Erythroblast (primary cell): ENCODE measurements at places on chromosomes 7 and 10.

- no peak for DNase-seq
Observed at GRCh38 chr7:19112274-19113001, 5.0 kb downstream of the TWIST1 start.

DNA sequence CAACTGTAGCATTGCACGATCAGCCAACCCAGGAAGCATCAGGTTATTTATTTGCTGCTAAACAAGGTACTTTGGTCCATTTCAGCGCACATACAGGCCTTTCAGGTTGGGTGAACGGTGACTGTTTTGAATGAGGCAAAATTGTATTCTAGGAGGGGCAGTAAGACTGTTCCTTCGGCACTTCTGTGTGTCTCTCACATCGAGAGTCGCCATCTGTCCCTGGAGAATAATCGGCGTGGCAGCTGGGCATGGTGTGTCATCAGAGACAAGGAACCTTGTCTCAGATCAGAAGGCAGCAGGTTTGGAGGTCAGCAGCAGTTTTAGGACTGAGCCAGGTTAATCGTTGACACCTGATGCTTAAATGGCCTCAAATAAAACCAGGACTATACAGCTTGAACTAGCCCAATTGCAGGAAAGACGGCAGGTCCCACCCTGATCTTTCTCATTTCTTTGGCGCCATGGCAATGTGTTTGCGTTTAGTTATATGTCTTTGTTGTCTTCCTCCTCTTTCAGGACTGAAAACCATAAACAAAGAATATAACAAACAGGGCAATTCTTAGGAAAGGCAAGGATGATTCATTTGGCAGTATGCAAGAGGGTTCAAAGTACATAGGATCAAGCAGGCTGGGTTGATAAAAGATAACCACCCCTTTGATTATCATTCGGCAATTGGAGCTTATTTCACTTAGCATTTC lies 92.0 kb upstream of the PRR15 start:
- no peak for DNase-seq

DNA sequence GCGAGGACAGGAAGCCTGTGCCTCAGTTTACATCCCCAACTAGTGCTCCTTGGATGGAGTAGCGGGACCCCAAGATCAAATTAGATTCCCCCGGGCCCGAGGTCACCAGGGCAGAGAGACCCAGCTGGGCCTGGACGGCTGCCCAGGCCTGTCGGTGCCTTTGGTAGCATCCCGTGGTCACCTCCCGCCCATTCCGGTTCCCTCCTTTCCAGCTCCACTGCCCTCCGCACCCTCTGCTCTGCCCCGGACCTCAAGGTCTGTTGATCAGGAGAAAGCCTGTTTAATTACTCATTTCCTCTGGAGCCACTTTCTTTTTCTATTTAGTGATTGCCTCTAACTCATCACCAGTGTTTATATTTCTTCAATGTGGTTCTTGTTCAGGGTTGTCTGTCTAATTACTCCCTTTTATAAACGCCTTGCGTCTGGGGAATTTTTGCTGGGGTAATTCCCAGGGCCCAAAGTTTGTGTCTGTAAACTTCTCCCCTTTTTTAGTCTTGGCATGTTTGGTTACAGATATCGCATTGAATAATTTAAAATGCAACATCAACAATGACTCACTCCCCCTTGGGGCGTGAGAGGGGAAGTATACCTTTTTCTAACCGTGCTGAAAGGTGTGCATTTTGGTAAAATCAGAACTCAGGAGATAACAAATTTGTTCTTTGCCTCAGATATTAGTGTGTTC lies 1.9 kb downstream of the FOXK1 start:
- peak; percentile 42 for DNase-seq

- no peak for DNase-seq
Observed at GRCh38 chr10:11982253-11982652, 60.4 kb downstream of the UPF2 start.

GRCh38 chr10:109966961-109967738 lies 40.6 kb upstream of the ADD3 start:
- DNase-seq: no peak

- DNase-seq: no peak
Observed at GRCh38 chr7:98985406-98985805, 107.1 kb downstream of the TRRAP start.

GRCh38 chr10:66292922-66293321 lies 632.9 kb upstream of the LRRTM3 start:
- no peak for DNase-seq

GRCh38 chr10:117868151-117868550 lies 178.6 kb downstream of the RAB11FIP2 start:
- no peak for DNase-seq

- DNase-seq: peak; percentile 24
Observed at GRCh38 chr10:87878664-87879459, 15.4 kb downstream of the PTEN start.

DNA sequence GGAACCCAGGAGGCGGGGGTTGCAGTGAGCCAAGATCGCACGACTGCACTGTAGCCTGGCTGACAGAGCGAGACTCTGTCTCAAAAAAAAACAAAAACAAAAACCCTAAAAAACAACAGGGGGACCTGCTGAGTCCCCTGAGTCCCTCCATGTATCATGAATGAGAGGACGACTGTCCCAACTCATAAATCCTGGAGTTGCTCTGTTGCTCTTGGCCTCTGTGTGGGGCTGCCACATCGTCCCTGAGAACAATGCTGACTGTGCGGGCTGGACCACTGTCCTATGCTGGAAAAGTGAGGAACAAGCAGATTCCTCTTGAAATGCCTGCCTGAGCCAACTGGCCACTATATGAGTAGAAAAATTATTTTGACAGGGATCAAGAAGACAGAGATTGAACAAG lies 122.5 kb downstream of the IDE start:
- DNase-seq: no peak

GRCh38 chr7:20458521-20458920 lies 127.8 kb downstream of the ITGB8 start:
- no peak for DNase-seq

DNA sequence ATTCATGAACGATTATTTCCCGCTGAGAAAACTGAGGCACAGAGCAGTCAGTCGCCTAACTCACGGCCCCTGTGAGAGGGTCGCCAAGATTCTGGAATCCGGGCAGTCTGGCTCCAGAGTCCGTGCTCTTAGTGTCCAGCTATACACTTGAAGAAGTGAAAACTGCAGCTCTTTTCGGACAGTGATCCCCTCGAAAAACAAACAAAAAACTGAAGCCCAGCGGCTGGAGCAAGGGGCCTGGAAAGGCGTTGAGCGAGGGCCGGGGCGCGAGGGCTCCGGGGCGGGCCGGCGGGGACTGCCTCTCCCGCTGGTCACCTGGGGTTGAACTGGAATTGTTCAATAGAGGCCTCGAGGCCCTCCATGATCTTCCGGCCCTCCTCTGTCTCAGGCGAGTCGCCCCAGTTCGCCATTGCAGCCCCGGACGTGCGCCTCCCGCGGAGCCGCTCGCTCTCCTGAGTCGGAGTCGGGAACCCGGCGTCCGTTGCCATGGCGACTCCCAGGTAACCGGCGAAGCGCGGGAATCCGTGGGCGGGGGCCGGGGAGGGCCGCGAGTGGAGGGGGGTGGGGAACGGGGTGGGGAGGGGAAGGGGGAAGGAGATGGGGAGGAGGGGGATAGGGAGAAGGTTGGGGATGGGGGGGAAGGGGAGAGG lies 881 bp downstream of the C10orf67 start:
- no peak for DNase-seq

- no peak for DNase-seq
Observed at GRCh38 chr7:121633186-121633585, 237.1 kb upstream of the FAM3C start.

GRCh38 chr7:103735377-103735776 lies 254.1 kb downstream of the RELN start:
- DNase-seq: no peak

DNA sequence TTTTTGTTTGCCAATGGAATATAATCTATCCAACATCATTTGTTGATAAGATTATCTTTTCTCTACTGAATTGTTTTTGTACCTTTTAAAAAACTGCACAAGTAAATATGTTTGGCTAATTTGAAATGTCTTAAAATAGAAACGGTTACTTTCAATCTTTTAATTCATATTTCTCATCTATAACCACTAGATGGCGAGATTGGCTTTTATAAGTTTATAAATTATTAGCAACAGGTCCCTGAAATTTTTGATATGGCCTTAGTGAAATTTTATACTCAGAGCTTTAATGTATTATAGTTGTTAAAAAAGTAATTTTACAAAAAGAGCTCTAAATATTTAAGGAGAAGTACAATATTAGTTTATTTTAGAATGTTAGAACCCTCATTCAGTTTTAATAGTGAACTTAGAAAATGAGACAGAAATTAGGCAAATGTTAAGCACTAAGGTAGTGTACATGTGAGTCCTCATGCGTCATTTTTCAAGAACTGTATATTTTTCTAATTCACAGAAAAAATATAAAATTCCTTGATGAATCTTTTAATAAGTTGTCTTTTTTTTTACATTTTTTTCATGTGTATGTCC lies 592.5 kb downstream of the ARL4A start:
- peak; percentile 49 for DNase-seq

GRCh38 chr7:28077616-28078015 lies 103.0 kb downstream of the JAZF1 start:
- no peak for DNase-seq

- DNase-seq: no peak
Observed at GRCh38 chr10:113061054-113061430, 111.0 kb downstream of the TCF7L2 start.

- DNase-seq: no peak
Observed at GRCh38 chr7:70005891-70006260, 407.6 kb downstream of the AUTS2 start.

- DNase-seq: no peak
Observed at GRCh38 chr7:80945976-80946375, 27.1 kb upstream of the SEMA3C start.

DNA sequence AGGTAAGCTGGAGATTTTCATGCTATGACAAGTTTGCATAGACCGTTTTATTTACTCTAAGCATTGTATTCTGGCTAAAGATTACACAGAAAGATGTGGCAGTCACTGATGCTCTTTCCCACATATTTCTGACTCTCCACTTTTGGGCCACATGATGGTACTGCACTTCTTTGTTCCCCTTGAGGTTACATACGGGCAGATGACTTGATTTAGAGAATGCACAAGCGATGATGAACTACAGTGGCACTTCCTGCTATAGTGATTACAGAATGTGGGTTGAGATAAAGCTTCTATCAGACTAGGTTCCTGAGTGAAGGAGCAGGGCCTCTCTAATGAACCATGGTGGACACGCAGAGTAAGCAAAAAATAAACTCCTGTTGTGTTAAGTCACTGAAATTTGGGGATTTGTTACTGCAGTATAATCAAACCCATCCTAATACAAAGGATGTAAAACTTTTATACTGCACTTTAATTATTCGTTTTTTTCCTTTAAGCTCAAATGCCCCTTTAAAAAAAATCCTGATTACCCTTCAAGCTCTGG lies 177.9 kb downstream of the TAX1BP1 start:
- no peak for DNase-seq

GRCh38 chr7:139940866-139941265 lies 111.8 kb downstream of the TBXAS1 start:
- DNase-seq: no peak

- no peak for DNase-seq
Observed at GRCh38 chr7:80511964-80512363, at the start of gene GNAT3. GNAT3 (minus strand) TSS chr7:80512064; CDS start chr7:80511926, 138 bp downstream.

- peak; percentile 74 for DNase-seq
Observed at GRCh38 chr7:5423306-5423975, at the start of gene TNRC18. TNRC18 (minus strand) TSS chr7:5423834; CDS start chr7:5421246, 2,588 bp downstream.

DNA sequence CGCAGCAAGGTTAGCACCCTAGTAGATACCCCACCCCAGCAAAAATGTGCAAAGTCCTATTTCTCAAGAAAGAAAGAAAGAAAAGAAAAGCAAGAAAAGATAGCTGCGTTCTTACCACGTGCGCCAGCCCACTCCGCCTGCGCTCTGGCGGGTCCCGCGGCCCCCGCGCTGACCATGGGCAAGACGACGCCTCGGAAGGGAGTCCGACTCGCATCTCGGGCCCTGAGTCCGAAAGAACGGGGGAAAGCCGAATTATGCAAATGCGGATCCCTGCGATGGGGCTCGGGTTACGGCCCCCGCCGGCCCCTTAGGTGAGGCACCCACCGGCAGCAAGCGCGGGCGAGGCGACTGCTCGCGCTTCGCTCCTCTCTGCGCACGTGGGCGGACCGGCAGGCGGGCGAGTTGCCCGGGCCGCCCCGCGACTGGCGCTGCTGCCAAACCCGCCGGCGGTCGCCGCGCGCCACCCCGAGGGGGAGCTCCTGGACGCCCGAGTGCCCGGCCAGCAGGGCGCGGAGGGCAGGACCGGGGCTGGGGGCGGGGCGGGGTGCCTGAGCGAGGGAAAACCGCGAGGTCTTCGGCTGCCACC lies 2.4 kb upstream of the EGR2 start:
- DNase-seq: peak; percentile 65

DNA sequence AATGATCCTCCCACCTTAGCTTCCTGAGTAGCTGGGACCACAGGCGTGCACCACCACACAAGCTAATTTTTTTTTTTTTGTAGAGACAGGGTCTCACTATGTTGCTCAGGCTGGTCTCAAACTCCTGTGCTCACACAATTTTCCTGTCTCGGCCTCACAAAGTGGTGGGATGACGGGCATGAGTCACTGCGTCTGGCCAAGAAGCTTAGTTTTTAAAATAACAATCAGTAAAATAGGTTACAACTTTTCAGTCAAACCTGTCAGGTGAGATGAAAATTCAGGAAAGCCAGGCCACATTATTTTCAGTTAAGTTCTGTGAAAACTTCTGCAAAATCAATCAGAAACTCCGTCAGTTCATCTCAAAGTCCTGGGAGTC lies 55.4 kb downstream of the FAM241B start:
- DNase-seq: no peak

- no peak for DNase-seq
Observed at GRCh38 chr10:13773043-13773442, 186.3 kb downstream of the PRPF18 start.

- no peak for DNase-seq
Observed at GRCh38 chr7:27834179-27834921, 94.4 kb downstream of the TAX1BP1 start.

- DNase-seq: no peak
Observed at GRCh38 chr7:19663816-19664462, 44.9 kb downstream of the POLR1F start.

DNA sequence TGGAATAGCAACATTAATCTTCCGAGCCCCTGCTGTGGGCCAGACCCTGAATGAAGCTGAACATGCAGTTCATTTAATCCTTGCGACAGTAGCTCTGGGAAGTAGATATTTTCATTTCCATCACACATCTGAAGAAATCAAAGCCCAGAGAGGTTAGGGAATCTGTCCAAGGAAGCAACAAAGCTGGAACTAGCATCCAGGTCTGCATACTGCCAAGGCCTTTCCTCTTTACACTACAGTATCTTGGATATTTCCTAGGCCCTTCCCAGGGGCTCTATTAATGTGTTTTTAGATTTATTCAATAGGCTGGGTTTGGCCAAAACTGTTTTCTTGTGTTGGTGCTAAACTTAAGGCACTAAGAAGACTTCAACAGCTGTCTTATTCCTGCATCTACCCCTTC lies 48.1 kb downstream of the FAM13C start:
- DNase-seq: no peak
